ENCODE measurements at places on chromosomes 4 and X. TPM values are rescaled to one million over a fixed set of nuclear protein-coding genes. Genes with fewer than 3 reads are reported as not detected.

- H3K27ac ChIP-seq = no peak overlapping the region
- H3K36me3 ChIP-seq = no peaks in the 10 kb centered on the region
- H3K4me3 ChIP-seq = no peak overlapping the region
- H3K4me1 ChIP-seq = no peaks in the 10 kb centered on the region
- DNase-seq = no peak
- H3K27me3 ChIP-seq = no peaks in the 10 kb centered on the region
Measured at GRCh38 chr4:148283665-148284064, 158.5 kb downstream of the NR3C2 start.

DNA sequence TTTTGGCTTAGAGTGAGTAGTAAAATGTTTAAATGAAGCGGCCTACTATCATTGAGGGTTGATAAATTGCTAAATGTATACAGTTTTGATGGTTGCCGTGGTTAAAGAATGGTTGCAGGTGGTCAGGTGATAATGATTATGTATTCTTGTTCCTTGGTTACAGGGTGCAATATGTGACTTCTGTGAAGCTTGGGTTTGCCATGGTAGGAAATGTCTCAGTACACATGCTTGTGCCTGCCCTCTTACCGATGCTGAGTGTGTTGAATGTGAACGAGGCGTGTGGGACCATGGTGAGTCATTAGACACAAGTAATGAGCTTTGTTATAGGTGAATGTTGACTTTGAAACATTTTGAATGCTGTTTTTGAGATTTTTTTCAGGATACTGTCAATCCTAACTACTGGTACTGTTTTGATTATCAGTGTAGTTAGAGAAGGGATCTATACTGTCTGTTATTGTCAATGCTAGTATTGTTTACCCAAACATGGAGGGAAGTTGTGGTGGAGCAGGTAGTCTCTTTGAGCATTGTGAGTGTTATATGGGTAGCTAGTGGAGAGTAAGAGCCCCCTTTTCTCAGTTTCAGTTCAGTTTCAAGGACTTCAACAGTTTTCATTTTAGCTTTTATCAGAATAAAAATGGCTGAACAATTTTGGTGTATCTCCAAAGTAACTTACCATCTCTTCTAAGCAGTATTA, 8.9 kb downstream of the ZNF330 start:
- no peaks in the 10 kb centered on the region for H3K27me3 ChIP-seq
- H3K36me3 ChIP-seq = peaks cover 14% of the 10 kb centered on the region
- no peak overlapping the region for H3K4me3 ChIP-seq
- H3K4me1 ChIP-seq = no peaks in the 10 kb centered on the region
- no peak for DNase-seq
- H3K27ac ChIP-seq = no peak overlapping the region

GRCh38 chrX:55778322-55778721, 60.8 kb downstream of the RRAGB start:
- no peaks in the 10 kb centered on the region for H3K4me1 ChIP-seq
- no peaks in the 10 kb centered on the region for H3K27me3 ChIP-seq
- DNase-seq = no peak

- no peak overlapping the region for H3K27ac ChIP-seq
- H3K27me3 ChIP-seq = no peaks in the 10 kb centered on the region
- no peak overlapping the region for H3K4me3 ChIP-seq
- no peaks in the 10 kb centered on the region for H3K36me3 ChIP-seq
- DNase-seq = no peak
- H3K4me1 ChIP-seq = no peaks in the 10 kb centered on the region
Measured at GRCh38 chrX:7050271-7050670, 97.2 kb upstream of the STS start.

The PCDH7 gene
- 31.6 TPM for total RNA-seq

Data from Panc1 (cell line).